ENCODE measurements at places on chromosomes 2 and 18. TPM values are rescaled to one million over a fixed set of nuclear protein-coding genes. Genes with fewer than 3 reads are reported as not detected.

KCNF1 gene
- 19.6 TPM for total RNA-seq

CCDC74A gene
- 10.4 TPM for total RNA-seq

VAMP5 gene
- 5.1 TPM for total RNA-seq

FECH gene
- total RNA-seq: 37.1 TPM

LDLRAD4 gene
- 83.5 TPM for total RNA-seq

ARHGAP15 gene
- 3.2 TPM for total RNA-seq

ALK gene
- total RNA-seq: 21.0 TPM

HTR2B gene
- 0.23 TPM for total RNA-seq

RAD51AP2 gene
- 1.2 TPM for total RNA-seq

CXCR1 gene
- not detected for total RNA-seq

PLEKHH2 gene
- 7.6 TPM for total RNA-seq

SNED1 gene
- total RNA-seq: 6.5 TPM

VWC2L gene
- total RNA-seq: 30.0 TPM

CRACDL gene
- total RNA-seq: 3.7 TPM

TCF23 gene
- not detected for total RNA-seq

ANKRD62 gene
- 0.23 TPM for total RNA-seq

UBE2F gene
- 50.3 TPM for total RNA-seq

TXNL4A gene
- total RNA-seq: 43.4 TPM

CDCA7 gene
- total RNA-seq: 21.9 TPM

GAL3ST2 gene
- 0.69 TPM for total RNA-seq

HOXD13 gene
- not detected for total RNA-seq

DCDC2C gene
- 0.69 TPM for total RNA-seq

RNF152 gene
- 144 TPM for total RNA-seq

C2orf78 gene
- not detected for total RNA-seq

UGT1A7 gene
- total RNA-seq: not detected

KCNS3 gene
- total RNA-seq: 2.8 TPM

SNTG2 gene
- total RNA-seq: 4.2 TPM

CTAGE1 gene
- not detected for total RNA-seq

RBM44 gene
- 2.8 TPM for total RNA-seq

MRPL44 gene
- 66.0 TPM for total RNA-seq

CYRIA gene
- 79.6 TPM for total RNA-seq

FSHR gene
- 0.46 TPM for total RNA-seq

POTEI gene
- total RNA-seq: 1.2 TPM

CNRIP1 gene
- 80.5 TPM for total RNA-seq

STK39 gene
- total RNA-seq: 58.8 TPM

ITPRIPL1 gene
- 1.6 TPM for total RNA-seq

SP110 gene
- total RNA-seq: 3.9 TPM

SPC25 gene
- 9.2 TPM for total RNA-seq

ERMN gene
- 1.2 TPM for total RNA-seq

SRD5A2 gene
- total RNA-seq: 0.23 TPM

BZW1 gene
- 409 TPM for total RNA-seq

GKN2 gene
- not detected for total RNA-seq

ECEL1 gene
- 27.0 TPM for total RNA-seq

TTC27 gene
- 28.4 TPM for total RNA-seq

GALNT14 gene
- 20.5 TPM for total RNA-seq

CENPA gene
- total RNA-seq: 3.2 TPM

KLHL41 gene
- 3.9 TPM for total RNA-seq

SMC6 gene
- 32.8 TPM for total RNA-seq

BBS5 gene
- 17.8 TPM for total RNA-seq

FTCDNL1 gene
- 4.8 TPM for total RNA-seq

IL18RAP gene
- total RNA-seq: not detected

LRATD1 gene
- total RNA-seq: 63.2 TPM
